ENCODE measurements at places on chromosomes 12 and 14.

DNA sequence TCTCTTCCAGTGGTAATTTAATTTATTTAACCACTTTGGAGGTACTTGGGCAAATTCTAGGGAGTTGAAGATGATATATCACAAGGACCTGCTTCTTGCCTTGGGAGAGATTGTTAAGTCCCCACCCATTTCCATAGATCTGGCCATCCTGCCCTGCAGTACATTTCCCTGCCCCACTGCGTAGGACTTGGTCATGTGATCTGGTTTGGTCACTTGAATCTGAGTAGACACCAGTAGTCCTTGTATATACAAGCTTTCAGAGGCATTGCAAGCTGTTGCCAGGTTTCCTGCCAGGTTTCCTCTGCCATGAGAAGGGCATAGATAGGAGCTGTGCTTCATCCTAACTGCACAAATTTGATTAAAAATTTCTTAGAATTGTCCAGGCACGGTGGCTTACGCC lies 200.0 kb downstream of the ADAMTS20 start:
- DNase-seq: no peak

- DNase-seq: no peak
These were observed 518.1 kb downstream of the TMEM121 start for GRCh38 chr14:106044515-106044914.

DNA sequence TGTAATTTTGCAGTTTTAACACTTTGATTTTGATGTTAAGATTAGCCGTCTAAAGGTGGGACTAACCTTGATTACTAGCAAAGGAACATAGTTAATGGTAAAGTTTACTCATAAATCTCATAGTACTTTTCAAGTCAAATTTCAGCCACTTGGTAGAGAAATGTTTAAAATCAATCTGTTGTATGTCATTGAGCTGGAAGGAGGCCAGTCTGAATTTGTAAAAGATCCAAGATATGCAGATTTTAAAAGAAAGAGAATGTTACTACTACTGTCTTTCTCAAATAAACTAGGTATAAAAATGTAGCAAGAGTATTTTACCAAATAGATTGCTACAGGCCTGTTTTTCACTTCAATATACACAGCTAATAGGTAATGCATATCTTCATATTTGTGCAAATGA lies 600.8 kb upstream of the SEL1L start:
- no peak for DNase-seq

- DNase-seq: no peak
These were observed 60.0 kb upstream of the TRAF3 start for GRCh38 chr14:102717276-102717675.

GRCh38 chr12:67415473-67415872 lies 146.3 kb downstream of the CAND1 start:
- DNase-seq: no peak

DNA sequence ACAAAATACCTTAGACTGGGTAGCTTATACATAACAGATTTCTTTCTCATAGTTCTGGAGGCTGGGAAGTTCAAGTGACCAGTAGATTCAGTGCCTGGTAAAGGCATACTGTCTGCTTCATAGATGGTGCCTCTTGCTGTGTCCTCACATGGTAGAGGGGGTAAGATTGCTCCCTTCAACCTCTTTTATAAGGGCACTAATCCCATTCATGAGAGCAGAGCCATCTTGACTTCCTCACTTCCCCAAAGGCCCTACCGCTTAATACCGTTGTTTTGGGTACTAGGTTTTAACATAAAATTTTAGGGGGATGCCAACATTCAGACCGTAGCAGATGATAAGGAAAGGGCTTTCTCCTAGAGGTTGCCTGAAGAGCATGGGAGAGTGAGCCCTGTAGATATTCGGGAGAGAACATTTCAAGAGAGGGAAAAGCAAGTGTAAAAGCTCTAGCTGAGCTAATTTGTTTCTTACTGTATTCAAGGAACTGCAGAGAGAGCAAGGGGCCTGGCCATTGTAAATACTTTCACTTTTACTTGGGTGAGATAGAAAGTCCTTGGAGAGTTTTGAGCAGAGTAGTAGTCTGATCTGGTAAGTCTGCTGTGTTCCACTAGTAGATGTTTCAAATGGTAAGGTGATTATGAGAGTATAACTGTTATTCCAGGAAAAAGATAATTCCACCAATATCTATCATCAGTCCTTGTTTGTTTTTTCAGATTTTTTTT lies 27.3 kb downstream of the FRS2 start:
- DNase-seq: no peak

DNA sequence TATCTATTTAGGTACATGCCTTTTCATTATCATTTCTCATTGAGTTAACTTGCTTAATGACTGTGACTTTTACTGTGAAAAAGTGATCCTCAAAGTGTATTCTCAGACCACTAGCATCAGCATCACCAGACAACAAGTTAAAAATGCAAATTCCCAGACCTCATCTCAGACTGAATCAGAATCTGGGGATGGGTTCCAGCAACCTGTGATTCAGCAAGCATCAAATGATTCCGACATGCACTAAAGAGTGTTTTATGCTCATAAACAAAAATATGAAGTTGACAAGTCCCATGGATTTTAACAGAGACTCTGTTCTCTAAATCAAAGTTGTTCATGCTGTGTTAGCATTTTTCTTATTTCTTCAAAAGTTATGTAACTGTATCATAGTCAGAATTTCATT lies 130.6 kb downstream of the BCAT1 start:
- no peak for DNase-seq

DNA sequence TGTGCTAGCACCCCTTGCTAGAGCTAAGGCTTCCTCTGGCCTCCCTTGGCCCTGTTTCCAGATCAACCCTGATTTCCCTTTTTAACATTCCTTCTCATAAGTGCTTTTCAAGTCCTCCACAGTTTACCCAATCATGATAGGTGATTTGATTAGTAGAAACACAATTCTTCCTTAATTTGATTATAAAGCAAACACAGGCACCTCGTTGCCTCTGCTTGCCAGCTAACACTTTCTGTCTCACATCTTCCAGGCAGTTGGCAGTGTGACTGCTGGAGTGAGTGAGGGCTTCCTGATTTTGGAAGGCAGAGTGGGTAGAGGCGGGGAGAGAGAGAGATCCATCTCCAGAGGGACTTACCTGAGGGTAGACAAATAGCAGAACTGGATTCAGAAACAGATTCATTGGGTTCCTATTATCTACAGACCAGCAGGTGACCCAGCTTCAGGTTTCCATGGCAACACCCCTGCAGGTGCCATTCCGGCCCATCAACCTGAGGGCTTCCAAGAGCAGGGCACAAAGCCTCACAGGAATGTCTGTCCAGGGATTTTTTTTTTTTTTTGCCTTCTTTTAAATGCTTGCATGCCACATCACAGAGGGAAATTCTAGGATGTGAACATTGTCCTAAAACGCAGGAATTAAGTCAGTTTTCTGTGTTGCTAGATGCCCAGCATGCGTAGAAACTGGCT lies 77.7 kb downstream of the PLXNC1 start:
- DNase-seq: no peak

GRCh38 chr14:53144244-53144643 lies 8.9 kb downstream of the DDHD1 start:
- no peak for DNase-seq

- DNase-seq: no peak
These were observed 612.4 kb downstream of the NRXN3 start for GRCh38 chr14:78782551-78782950.

DNA sequence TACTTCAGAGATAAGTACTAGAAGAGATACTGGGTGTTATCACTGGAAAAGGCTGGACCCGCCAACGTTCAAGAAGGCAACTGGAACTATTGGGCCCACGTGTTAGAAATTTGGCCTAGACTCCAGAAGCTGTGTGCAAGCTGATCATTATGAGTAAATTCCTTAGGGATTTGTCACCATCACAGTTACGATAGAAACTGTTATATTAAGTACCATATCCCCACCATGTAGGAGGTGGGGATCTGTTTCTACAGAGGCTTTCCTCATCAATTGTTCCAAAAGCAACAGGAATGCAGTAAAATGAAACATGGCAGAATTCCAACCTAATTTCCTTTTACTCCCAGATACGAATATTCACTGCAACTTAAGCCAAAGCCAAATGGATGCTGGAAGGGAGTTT lies 170.7 kb downstream of the NOVA1 start:
- DNase-seq: no peak

DNA sequence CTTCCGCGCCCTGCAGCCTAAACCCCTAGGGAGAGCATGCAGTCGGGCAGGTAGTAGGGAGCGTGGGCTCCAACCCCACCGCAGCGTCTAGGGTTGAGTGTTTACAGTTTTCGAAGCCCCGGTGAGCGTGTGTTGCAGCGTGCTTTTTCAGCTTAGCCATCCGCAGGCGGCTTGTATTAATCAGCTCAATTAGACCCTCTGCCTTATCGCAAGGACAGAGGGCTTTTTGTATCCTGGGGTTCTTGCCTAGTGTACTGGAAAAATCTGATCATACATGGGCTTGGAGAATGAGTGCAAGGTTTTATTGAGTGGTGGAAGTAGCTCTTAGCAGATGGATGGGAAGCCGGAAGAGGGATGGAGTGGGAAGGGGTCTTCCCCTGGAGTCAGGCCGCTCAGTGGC lies 44.4 kb upstream of the GNG2 start:
- no peak for DNase-seq

DNA sequence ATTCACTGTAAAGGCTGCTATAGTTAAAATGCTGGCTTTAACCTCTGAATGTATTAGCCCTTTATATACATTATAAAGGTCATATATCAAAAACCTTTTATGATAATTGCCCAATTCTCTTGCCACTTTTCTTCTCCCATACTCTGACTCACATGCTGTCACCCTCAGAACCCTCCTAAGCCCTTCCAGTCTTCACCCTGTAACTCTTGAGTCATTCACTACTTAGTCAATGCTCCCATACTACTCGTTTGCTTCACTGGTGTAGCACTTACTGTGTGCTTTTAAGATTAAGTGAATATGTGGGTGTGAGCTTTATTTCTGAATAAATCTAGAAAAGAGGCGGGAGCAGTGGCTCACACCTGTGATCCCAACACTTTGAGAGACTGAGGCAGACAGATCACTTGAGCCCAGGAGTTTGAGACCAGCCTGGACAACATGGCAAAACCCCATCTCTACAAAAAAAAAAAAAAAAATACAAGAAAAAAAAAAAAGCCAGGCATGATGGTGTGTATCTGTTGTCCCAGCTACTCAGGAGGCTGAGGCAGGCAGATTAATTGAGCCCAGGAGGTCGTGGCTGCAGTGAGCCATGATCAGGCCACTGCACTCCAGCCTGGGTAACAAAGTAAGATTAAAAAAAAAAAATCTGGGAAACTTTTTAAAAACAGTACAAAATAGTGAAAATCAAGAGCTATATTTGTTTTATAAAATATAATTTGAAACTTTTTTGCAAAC lies 37.6 kb downstream of the SPATA7 start:
- no peak for DNase-seq

GRCh38 chr12:53090554-53090953 lies 6.9 kb upstream of the IGFBP6 start:
- no peak for DNase-seq

DNA sequence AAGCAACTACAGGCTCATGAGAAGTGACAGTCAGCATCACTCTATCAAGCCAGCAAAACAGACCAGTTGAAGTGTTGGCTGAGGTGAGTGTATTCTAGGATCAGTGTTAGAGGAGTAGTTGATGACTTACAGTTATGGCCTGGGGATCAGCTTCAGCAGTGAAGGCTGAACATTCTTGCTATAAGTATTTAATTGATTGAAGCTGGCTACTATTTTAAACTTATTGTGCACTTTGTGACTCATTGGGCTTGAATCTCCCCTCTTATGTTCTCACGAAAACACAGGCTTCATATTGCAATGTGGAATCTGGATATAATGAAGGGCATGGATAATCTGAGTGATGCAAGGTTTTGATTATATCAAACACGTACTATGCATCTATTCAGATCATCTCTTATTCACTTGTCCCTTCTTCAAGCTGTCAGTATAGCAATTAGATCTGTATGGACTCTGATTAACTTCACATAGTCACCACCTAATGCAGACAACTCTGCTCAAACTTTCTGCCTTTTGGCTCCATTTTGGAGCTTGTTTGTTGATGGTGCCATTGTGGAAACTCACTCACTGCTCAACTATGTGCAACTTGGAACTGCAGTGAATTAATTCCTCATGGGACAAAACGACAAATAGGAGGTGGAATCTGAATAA lies 309.2 kb downstream of the SLC16A7 start:
- DNase-seq: no peak

GRCh38 chr12:42128888-42129287 lies 15.8 kb downstream of the GXYLT1 start:
- DNase-seq: no peak

GRCh38 chr12:68534108-68534507 lies 76.6 kb upstream of the RAP1B start:
- no peak for DNase-seq

GRCh38 chr12:24062642-24063245 lies 113.3 kb upstream of the SOX5 start:
- no peak for DNase-seq

DNA sequence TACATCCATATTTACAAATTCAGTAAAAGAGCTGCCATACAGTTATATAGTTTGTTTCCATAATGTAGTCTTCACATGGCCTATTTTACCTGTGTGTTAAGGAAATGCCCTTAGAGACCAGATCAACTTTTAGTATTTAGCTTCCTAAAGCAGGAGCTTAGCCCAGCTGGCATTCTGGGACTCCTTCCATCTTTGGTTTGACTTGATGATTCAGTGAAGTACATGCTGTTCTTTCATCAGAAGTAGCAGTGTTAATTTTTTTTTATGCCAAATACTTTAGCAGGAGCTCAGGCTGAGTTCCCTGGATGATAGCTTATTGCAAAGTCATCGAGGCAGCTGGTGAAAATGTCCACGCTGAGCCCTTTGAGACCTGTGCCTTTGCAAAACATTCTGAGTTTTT lies 101.0 kb downstream of the FOXG1 start:
- DNase-seq: no peak

DNA sequence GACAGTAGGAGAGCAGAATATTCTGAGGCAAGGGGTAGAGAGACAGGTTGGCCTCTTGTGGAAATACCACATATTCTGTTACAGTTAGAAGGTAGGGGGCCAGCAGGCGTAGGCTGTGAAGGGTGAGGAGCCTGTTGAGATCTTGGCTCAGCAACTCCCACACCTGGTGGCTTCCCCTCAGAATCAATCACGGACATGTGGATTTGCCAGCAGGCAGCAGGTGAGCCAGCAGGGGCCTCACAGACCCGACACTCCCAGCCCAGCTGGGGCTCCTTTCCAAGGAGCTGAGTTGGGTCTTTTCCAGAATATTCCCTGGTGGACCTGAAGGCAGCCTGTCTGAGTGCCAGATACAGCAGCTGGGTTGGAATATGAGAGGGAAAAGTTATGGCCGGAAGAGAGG lies 150.0 kb upstream of the CRY1 start:
- DNase-seq: no peak

GRCh38 chr12:77615332-77615731 lies 215.4 kb upstream of the NAV3 start:
- no peak for DNase-seq
